ENCODE measurements at places on chromosomes 7 and 10. TPM values are rescaled to one million over a fixed set of nuclear protein-coding genes. Genes with fewer than 3 reads are reported as not detected.
A peak's percentile ranks its signal among the peaks of the same experiment; 100 is the strongest.

GRCh38 chr10:124516181-124516580 is 54.6 kb downstream of the LHPP start:
- H3K4me1 ChIP-seq = peaks cover 3% of the 10 kb centered on the region
- no peak for DNase-seq
- H3K4me3 ChIP-seq = no peak overlapping the region
- H3K36me3 ChIP-seq = peaks cover 10% of the 10 kb centered on the region
- H3K27me3 ChIP-seq = no peaks in the 10 kb centered on the region
- no peak overlapping the region for H3K27ac ChIP-seq

DNA sequence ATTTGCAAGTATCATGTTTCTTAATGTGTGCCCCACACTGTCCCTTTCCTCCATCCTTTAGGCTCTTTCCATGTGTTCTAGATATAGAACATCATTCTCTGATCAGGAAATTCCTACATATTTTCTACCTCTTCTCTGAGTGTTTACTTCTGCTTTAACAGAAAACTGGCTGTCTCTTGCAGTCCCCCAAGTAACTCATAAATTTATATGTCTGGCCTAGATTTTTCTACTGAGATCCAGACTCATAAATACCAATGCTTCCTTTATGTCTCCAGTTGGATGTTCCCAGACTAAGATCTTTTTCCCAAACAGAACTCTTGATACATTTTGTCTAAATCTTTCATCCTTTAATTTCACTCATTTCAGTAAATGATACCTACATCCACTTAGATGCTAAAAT is 181.8 kb downstream of the CDK14 start:
- H3K27me3 ChIP-seq = no peaks in the 10 kb centered on the region
- H3K36me3 ChIP-seq = no peaks in the 10 kb centered on the region
- no peak overlapping the region for H3K4me3 ChIP-seq
- DNase-seq = no peak
- H3K4me1 ChIP-seq = no peaks in the 10 kb centered on the region

DNA sequence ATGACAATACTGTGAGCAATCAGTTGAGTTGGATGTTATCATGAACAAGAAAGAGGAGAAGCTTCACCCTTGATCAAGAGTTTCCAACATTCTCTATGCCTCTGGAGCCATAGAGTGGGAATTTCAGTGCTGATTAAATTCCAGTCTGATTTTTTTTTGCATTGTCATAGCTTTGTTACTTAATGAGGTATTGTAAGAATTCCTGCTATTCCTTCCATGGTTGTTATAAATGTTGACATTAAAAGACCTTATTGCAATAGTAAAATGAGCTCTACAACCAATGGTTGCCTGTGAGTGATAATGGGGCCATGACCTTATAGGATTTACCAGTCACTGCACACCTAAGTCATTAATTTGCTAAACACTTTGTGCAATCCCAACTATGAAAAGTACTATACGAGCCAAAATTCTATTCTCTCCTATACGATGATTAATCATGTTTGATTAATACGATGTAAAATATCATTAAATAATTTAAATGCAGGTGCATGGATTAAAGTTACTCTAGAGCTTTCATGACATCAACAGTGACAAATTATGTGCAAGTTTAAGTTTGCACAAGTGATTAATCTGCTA is 353.2 kb upstream of the KLF6 start:
- H3K4me1 ChIP-seq = peaks cover 19% of the 10 kb centered on the region
- peaks cover 10% of the 10 kb centered on the region for H3K36me3 ChIP-seq
- H3K27me3 ChIP-seq = no peaks in the 10 kb centered on the region
- no peak overlapping the region for H3K4me3 ChIP-seq
- H3K27ac ChIP-seq = no peak overlapping the region

DNA sequence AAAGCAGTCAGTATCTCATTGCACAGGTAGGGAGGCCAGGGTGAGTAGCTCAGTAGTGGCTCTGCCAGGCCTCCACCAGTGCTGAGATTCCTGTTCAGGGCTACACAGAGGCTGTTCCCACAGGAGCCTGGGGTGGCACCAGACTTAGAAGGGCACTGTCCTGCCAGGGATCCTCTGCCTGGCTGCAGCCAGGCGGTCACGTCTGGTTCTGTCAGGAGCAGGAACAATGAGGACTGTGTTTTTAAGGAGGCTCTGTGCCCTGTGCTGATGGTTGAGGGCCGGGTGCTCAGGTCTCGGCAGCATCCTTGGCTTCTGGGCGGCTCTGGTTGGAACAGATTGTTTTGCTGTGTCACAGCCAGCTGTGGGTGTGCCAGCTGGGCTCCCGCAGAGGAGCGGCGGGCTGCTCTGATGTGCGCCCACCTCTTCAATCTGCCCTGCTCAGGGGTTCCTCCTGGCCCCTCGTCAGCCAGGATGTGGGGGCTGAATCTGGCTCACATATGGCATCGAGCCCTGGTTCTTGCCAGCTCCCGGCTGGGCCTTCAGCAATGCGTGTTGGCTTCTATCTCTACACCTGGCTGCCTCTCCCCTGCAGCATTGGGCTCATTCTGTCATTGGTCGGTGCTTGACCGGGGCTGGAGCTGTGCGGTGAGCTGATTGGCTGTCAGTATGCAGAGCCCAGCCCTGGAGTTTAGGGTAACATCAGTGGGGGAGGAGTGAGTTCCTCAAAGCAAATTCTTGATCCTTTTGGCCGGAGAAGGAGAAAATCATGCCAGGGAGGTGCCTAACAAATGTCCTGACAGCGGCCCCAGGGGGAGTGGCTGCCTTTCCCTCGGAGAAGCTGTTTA is 41.2 kb downstream of the TACR2 start:
- no peak overlapping the region for H3K4me3 ChIP-seq
- DNase-seq = no peak
- H3K4me1 ChIP-seq = no peaks in the 10 kb centered on the region
- no peaks in the 10 kb centered on the region for H3K27me3 ChIP-seq

DNA sequence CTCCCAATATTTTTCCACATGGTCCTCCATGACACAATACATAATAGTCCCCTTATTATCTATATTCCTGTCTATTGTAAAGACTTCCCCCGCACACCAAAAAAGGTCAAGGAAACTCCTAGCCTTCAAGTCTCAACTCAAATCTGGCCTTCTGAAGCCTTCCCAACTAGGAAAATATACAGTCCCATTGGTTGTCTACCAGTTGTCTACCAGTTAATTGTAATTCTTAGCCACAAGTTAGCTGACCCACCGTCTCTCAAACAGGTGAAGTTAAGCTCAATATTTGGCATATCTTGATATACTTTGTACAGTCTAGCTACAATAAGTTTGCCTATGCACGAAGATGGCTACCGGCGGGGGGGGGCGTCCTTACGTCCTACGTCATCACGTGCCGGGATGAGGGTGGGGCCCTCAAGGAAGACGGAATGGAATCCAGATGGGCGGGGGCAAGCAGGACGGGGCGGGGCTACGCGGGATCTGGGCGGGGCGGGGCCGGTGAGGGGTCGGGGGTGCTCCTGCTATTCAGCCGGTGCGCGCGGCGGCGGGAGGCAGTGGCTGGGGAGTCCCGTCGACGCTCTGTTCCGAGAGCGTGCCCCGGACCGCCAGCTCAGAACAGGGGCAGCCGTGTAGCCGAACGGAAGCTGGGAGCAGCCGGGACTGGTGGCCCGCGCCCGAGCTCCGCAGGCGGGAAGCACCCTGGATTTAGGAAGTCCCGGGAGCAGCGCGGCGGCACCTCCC is at the start of gene AHR:
TSS of gene AHR (plus strand) at position 551 of the 738 bp plus-strand sequence. CDS start 613 bp downstream, outside the sequence.
- peak within 1 kb of the TSS; percentile 90 for H3K4me3 ChIP-seq
- no peaks in the 10 kb centered on the region for H3K27me3 ChIP-seq
- peaks cover 3% of the 10 kb centered on the region for H3K36me3 ChIP-seq
- DNase-seq = peak; percentile 95

GRCh38 chr7:2192831-2193534 is 39.8 kb downstream of the MAD1L1 start:
- H3K36me3 ChIP-seq = peaks cover 49% of the 10 kb centered on the region
- no peak for DNase-seq
- H3K4me3 ChIP-seq = no peak overlapping the region
- H3K27ac ChIP-seq = no peak overlapping the region
- H3K4me1 ChIP-seq = no peaks in the 10 kb centered on the region

DNA sequence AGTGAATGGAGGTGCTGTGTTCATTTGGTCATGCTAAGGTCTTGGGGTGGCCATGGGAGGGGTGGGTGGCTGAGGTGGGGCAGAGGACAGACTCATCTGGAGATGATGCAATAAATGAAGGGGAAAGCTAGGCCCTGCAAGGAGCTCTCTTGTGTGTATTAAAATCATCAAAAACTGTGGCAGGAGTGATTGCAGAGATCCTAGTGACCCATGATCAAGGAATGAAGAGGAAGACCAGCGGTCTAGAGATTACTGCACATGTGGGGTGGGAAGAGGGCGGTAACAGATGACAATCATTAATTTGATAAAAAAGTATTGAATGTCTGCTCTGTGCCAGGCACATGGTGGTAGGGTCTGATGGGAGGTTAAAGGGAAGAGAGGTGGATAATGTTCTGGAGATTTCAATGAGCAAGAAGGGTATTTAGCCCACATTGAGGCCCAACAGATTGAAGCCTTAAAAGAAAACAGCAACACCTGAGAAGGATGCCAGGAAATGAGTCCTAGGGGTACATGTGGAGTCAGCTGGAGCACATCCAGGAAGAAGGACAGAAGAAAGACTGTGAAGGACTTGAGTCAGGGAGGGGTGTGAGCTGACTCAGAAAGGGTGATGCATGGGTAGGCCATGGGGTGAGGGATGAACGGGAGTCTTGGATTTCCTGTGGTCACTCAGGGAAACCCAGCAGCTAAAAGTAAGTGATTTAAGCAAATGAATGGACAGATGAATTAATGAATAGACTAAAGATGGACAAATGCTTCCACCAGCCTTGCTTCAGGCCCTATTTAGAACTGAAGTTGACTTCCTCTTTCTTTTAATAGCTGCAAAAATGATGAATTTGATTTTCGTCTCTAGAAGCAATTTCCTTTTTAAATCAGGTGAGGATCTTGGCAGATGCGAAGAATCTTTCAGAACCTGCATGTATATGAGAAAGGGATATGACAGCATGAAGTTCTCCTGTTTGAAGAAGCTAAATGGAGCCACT is 83.1 kb upstream of the IGFBP3 start:
- no peak overlapping the region for H3K27ac ChIP-seq
- DNase-seq = no peak
- H3K4me1 ChIP-seq = no peaks in the 10 kb centered on the region
- H3K27me3 ChIP-seq = no peaks in the 10 kb centered on the region

DNA sequence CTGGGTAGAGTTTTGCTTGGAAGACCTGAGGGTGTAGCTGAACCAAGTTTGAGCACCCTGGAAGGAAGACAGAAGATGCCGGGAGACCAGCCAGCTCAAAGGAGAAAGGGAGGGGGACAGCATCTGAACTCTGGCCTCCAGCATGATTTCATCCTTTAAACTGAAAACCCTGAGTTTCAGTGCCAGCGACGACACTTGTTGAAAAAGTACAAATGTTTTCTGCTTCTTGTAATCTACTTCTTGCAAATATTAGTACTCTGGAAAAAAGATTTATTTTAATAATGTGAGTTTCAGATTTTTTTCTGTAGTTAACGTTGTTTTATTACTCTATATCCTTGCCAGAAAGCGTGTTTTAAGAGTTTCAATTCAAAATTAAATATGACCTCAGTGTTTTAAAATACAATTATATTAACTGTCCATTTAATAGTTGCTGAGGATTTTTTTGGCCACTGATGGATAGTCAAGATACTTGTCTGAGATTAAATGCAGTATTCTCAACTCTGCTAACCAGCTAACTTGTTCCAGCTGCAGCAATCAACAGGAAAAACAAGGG is 227.7 kb downstream of the MGMT start:
- no peak overlapping the region for H3K27ac ChIP-seq
- DNase-seq = no peak
- no peak overlapping the region for H3K4me3 ChIP-seq
- peaks cover 10% of the 10 kb centered on the region for H3K36me3 ChIP-seq
- no peaks in the 10 kb centered on the region for H3K27me3 ChIP-seq

DNA sequence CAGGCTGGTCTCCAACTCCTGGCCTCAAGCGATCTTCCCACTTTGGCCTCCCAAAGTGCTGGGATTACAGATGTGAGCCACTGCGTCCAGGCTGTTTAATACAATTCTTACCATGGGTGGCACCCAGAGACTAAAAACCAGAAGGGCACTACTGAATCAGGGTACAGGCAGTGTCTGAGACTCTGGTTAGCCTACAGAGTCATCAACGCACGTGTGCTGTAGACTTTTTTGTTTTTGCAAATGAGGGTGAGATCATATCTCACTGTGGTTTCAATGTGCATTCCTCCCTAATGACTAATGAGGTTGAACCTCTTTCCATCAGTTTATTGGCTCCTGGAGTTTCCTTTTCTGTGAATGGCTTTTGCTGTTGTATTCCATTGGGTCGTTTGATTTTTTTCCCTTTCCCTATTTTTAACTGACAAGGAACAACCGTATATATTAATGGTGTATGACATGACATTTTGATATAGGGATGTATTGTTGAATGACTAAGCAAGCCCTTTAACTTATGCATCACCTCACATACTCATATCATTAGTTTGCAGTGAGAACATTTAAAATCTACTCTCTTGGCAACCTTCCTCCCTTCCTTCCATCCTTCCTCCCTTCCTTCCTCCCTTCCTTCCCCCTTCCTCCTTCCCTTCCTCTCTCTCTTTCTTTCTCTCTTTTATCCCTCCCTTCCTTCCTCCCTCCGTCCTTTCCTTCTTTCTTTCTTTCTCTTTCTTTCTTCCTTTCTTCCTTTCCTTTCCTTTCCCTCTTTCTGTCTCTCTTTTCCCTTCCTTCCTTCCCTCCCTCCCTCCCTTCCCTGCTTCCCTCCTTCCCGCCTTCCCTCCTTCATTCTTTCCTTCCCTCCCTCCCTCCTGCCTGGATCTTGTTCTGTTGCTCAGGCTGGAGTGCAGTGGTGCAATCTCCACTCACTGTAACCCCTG is 9.3 kb upstream of the TMEM270 start:
- H3K4me1 ChIP-seq = peaks cover 30% of the 10 kb centered on the region
- DNase-seq = peak; percentile 55
- H3K27ac ChIP-seq = peak overlapping the region; percentile 45
- no peaks in the 10 kb centered on the region for H3K36me3 ChIP-seq
- no peak overlapping the region for H3K4me3 ChIP-seq
- H3K27me3 ChIP-seq = peaks cover 13% of the 10 kb centered on the region

DNA sequence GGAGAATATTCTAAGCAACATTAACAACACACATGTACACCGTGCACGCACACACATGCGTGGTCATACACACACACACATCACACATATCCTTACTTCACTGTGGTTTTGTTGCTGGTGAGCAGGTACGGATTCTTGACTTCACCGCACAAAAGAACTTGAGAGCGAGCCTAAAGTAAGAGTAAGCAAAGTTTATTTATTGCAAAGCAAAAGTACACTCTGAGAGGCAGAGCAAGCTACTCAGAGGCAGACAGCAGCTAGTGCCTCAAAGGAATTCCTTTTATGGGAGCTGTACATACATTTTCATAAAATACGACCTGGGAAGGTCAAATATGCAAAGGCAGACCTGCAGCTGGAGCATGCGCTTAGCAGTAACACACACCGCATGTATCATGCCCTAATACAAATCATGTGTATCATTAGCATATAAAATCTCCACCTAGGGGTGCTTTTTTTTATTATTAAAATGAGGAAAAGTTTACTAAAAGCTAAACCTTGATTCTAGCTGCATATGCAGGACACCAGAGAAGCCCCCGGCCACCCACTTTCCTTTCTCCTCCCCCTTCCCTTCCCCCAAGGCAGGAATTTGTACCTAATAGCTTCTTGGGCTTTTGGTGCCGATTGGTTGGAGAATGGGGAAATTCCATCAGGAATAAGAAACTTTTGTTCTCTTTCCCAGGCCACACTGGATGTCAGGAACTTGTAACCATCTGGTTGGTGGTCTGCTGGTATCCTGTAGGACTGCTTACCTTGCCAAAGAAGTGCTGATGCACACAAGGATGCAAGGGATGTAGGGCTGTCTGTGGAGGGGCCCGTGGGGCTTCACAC is 16.5 kb upstream of the GPR37 start:
- H3K4me3 ChIP-seq = no peak overlapping the region
- H3K27ac ChIP-seq = no peak overlapping the region
- no peaks in the 10 kb centered on the region for H3K4me1 ChIP-seq
- no peak for DNase-seq

Gene GRID2IP
- total RNA-seq = 0.21 TPM

Gene GNAT3
- total RNA-seq = not detected
